ENCODE measurements at places on chromosomes 16 and 17.

GRCh38 chr16:76195056-76195455 lies 82.1 kb upstream of the CNTNAP4 start:
- DNase-seq, result no peak

DNA sequence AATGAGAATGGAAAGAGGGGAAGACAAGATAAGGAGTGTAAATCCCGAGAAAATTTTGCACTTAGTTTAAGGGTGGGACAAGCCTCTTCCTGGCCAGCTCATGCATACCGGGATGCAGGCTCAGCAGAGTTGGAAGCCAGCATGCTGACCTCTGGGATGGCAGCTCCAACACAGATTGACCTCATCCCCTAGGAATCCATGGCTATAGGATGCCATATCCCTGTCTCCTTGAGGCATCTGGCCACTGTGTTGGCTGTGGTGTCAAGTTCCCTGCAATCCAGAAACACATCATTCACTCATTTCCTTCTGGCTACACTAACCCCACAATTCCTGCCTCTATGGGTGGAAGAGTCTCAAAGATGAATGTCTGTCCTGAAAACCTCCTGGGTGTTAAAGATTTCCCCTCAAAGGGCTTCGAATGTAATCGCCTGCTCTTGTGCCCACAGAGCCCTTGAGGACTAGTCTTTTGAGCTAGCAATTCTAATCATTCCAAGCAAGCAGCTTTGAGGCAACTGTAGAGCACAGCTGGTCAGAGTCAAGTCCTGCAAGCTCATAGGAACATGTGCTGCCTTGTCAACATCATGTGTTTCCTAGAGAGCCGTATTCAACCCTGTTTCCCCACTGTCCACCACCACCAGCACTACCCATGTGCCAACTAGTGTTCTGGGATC lies 141.4 kb downstream of the PMP22 start:
- no peak for DNase-seq

DNA sequence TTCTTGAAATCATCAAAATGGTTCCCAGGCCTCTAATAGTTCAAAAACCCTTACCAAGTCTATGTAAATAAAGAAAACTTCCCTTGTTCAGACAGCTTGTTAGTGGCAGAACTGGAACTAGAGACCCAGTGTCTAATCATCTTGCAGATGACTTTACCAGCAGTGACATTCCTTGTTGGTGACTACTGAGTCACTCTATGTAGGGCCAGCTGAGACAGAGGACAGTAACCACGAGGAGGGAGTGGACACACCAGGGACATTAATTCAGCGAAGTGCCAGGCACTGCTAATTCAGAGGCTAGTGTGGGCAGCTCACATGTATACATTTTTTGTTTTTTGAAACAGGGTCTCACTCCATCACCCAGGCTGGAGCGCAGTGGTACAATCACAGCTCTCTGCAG lies 6.1 kb upstream of the HEATR3 start:
- no peak for DNase-seq

DNA sequence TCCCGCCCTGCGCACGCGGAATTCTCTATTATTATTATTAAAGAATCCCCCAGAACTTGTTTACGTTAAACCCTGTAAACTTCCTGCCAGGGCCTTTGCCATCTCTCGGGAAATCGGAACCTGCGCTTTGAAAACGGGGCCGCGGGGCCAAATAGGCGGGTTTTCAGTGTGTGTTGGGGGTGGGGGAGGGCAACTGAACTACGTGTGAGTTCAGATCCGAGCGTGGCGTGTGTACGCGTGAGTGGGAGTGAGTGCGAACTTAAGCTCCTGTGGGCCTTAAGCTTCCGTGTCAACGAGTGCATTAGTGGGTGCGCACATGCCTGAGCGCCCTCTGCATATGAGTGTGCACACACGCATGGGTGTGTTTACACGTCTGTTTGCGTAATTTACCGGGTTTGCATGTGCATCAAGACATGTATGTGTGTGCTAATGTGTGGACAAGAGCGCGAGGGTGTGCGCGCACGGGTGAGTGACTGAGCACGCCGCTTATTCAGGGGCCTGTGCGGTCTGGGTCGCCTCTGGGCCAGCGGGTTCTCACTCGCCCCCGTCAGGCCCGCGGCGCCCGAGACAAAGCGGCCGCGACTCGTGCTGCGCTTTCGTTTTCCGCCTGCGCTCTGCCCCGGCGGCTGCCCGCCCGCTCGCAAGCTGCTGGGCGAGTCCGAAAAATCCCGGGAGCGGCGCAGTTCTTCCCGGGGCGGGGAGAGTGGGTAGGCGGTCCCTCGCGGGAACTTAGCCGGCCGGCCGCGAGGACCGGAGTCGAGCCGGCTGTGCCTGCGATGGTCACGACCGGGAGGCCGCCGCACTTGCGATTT lies 1.2 kb upstream of the FOXF1 start:
- DNase-seq, result no peak

DNA sequence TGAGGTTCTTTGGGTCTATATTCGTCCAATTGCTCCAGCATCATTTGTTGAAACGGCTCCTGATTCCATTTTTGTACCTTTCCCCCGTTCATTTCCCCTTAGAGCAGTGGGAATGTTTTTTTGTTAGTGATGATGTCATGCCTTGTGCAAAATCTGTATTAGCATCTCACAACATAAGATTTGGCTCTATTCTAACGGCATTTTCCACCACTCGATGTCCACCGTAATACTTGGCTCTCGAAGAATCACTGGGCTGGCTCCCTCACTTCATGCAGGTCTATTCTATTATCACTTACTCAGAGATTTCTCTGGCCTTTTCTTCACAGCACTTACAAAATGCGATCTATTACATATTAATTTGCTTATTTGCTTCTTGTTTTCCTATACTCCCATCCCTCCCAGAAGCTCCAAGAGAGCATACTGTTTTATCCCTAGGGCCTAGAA lies 571 bp upstream of the NME1 start:
- DNase-seq, result no peak

DNA sequence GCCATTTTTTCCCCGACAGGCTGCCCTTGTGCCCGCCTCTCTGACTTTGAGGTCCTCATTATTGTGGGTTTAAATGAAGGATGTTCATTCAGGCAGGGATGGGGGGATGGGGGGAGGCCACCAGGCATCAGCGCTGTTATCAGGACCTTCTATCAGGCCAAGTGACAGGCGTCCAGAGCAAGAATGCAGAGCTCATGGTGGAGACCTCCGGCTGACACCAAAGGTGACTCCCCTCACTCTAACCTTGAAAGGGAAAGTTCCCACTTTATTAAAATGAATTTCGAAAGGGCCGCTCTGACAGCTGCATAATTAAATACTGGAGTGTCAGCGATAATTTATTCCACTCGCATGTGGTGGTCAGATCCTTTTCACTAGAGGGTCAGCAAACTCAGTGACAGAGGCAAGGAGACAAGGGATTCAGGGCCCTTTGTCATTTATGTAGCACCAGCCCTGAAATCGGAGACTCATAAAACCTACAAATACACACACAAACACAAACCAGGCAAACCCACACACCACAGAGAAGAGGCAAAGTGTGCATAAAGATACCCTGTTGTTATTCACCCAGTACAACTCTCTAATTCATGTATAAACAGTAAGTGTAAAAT lies 436.0 kb downstream of the MAF start:
- no peak for DNase-seq

DNA sequence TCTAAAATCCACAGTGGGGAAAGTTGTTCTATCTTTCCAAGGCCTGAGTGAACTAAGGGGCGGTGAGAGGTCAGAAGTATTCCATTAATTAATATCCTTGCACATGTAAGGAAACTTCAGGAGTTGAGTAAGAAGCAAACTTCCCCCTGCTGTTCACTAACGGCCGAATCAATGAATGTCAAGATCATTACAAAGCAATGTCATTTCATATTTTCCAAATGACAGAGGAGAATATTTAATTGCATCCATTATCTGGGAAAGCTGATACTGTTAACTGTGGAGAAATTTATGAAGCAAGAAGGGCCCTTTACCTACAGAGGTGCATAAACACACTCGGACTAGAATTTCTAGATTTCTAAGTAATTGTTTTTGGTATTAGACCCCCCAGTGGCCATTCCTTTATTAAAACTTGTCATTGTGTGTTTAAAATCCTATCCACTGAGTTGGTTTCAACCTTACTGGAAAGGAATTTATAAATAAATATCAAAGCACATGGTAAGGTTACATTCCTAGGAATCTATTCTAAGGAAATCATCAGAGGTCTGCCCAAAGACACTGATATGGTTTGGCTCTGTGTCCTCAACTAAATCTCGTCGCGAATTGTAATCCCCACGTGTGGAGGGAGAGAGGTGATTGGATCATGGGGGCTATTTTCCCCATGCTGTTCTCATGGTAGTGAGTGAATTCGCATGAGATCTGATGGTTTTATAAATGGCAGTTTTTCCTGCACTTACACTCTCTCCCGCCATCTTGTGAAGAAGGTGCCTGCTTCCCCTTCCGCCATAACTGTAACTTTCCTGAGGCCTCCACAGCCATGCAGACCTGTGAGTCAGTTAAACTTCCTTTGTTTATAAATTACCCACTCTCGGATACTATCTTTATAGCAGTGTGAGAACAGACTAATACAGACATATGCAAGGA lies 20.4 kb upstream of the SMURF2 start:
- no peak for DNase-seq

- DNase-seq, result no peak
These were observed 4.3 kb downstream of the KAT2A start for GRCh38 chr17:42116705-42117396.

DNA sequence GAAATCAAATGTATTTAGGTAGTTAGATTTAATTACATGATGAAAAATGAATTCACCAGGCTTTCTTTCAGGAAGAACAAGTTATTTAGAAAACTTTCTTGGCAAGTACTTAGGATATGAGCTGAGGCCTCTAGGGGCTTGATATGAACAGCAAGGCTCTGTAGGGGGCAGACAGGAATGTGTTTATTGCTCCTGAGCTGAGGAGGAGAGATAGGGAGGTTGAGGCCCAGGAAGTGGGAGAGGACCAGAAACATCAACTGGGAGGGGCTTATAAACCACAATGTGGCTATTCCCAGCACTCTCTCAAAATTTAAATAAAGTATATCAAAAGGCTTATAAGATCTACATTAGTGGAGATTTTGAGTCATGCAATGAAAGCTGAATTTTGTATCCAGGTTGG lies 154.0 kb upstream of the MAF start:
- no peak for DNase-seq

DNA sequence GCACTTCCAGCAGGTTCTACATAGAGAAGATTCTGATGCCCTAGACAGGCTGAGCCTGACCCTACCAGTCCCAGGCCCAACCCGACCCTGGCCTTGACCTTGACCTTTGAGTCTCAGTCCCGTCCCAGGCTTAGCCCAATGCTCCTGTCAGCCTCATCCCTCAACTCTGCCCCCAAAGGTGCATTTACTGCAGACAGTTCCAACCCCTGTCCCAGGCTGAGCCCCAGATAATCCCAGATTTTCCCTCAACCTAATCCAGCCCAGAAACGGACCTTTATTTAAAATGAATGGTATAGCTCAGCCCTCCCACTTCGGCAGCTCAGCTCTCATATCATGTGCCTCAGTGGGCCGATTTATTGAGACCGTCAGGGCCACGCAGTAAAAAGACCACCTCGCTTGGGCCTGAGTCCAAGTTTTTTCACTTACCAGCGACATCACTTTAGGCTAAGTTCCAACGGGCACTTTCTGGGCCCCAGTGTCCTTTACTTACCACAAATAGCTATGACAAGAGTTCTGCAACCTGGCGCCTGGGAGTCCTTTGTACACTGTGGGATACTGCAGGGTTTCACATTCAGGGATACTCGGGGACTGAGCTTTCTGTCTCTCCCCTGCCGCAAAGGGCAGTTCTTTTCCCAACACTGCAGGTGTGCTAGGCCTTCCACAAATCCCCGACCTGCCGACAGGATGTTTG lies 89.5 kb downstream of the WSCD1 start:
- no peak for DNase-seq

DNA sequence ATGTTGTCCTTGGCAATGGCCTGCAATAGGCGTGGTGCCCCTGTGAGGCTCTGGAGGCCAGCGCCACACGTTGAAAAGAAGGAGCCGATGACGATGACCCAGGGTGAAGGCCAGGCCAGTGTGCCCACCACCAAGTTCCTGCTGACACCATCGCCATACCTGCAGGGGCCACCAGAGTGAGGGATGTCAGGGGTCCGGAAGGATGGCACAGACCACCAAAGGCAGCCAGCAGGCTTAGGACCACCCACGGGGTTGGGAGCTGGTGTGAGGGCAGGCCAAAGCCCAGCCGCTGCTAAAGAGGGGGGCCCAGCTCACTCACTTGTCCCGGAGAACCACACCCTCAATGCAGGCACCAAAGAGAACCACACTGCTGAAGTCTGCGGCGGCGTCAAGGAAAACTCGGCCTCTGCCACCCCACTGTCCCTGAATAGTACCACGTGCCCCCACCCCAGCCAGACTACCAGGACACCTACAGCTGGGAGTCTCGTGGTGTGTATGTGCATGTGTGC lies 6.5 kb upstream of the LCAT start:
- DNase-seq, result no peak

DNA sequence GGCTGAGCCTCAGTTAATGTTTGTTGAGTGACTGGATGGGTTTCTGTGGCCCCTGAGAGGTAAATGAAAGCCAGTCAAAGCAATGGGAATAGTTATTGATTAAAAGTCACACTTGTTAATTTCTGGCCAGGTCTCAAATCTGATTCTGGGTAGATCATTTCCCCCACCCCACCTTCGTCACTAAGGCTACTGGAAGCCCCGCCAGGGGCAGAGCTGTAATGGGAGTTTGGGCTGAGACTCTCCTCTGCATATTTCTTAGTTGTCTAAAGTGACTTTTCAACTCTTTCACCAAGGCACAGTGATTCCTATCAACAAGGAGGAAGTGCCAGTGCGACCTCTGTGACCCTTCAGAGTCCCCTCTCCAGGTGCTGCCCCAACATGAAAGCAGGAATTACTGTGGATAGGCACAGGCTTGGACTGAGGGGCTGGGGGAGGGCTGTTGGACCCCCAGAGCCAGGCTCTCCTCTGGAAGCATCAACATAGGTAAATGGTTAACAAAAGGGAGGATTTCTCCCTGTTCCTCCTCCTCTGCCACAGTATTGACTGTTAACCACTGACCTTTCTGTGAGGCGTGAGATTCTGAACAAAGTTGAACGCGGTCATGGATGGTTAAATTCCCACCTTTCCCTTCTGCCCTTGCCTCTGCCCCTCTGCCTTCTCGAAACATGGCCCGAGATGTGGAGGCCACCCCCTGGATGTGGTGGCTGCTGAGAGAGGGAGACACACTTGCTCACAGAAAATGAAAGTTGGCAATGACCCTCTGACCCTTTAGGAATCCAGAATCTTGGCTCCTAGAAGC lies 20.8 kb upstream of the TBX2 start:
- no peak for DNase-seq
